AG08395 (cell line): ENCODE measurements at places on chromosomes 4 and X.

- DNase-seq, result no peak
Observed at GRCh38 chr4:167956676-167957075, 135.7 kb upstream of the ANXA10 start.

DNA sequence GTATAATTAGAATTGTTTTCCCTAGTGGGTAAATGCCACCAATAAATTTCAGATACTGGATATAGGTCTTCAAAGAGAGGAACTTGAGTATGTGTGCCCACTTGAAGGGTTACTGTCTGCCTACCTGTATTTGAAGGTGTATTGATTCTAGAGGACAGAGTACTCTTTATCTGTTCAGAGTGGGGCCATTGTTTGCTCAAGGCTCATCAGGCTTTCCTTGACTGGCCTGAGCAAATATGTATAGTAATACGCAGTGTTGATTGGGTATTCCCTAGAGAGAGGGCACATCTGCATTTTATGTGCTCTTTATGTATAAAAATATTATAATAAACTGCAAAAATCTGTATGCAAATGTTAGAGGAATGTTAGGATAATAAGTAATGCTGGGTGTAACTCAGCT lies 23.7 kb downstream of the RP2 start:
- DNase-seq, result no peak

DNA sequence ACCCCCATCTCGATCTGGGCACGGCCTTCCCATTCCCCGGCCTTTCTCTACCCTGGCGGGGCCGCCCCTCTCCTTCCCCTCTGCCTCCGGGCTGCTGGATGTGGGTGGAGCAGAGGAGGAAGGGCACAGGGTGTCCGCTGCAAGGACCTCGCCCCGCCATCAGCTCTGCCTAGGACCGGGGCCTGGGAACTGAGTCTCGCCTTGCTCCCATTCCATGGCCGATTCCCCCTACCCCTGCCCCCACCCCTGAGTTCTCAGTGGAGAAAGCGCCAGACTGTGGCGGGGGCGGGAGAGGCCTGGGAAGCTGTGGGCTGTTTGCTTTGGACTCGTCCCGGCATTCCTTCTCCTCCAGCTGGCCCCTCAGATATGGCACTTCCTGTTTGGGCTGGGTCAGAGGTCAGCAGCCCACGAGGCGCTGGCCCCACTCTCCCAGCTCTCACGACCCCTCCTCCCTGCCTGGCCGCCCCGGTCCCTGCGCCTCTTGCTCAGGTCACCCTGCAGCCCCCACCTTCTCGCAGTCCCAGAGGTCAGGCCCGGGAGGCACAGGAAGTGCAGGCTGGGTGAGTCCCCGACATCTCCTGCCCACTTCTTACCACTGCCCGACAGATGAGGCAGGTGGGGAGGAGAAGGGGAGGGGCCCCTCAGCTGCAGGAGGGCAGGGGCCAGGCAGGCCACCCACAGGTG lies 6.4 kb upstream of the BGN start:
- DNase-seq, result no peak

GRCh38 chr4:48722509-48723446 lies 57.3 kb downstream of the FRYL start:
- DNase-seq, result no peak

DNA sequence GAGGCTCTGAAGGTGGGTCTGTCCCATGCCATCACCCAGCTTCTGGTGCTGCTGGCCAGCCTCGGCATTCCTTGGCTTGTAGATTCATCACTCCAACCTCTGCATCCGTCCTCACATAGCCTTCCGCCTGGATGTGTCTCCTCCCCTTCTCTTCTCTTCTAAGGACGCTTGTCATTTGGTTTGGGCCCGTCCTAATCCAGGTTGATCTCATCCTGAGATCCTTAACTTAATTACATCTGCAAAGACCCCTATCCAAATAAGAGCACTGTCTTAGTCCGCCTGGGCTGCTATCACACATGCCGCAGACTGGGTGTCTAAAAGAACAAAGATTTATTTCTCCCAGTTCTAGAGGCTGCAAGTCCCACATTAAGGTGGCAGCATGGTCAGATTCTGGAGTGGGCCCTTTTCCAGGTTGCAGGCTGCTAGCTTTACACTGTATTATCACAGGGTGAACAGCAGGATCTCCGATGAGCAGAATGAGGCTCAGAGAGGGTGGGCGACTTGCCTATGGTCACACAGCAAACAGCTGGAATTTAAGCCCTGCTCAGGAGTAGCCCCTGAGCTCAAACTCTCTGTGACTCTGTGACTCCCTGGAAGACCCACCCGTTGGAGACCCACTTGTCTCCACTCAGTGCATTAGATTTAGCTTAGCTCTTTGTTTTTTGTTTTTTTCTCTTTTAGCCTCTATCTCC lies 113.1 kb downstream of the STK32B start:
- no peak for DNase-seq

DNA sequence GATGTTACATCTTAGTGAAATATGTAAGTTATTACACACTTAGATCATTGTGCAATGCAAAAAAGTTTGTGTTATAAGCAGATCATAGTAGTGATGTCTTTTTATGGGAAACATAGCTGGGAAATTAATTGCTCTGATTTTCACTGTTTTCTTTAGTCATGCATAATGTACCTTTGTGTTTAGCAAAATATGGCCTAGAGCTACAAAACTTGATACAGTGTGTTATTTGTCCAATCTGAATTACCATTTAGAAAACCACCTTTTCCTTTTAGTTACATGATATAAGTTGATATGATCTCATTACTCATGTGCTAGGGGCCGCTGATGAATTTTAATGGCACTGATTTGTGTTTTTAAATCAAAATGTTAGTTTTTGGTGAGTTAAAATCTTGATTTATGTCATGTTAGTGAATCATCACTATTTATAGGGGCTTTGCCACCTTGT lies 2.0 kb downstream of the BMPR1B start:
- DNase-seq, result no peak
